ENCODE measurements at places on chromosomes 2 and 18.

GRCh38 chr2:49210191-49210590 is 55.9 kb upstream of the FSHR start:
- DNase-seq, result no peak

GRCh38 chr2:16049406-16049805 is 109.1 kb downstream of the MYCN start:
- no peak for DNase-seq

DNA sequence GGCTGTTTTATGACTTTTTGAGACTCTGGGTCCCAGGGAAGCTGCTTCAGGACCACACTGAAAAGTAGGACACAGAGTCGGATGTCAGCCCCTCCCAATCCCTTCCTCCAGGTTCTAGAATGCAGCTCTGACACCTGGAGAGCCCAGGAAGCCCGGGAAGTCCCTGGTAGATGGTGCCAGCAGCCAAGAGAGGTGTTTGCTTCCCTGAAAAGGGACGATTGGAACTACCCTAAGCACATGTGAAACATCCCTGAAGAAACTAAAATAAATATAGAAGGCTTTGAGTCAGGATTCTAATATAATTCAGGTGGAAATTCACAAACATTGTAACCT is 163.2 kb upstream of the CYRIA start:
- no peak for DNase-seq

- DNase-seq, result no peak
Observed at GRCh38 chr18:77520767-77521166, 271.1 kb downstream of the GALR1 start.

DNA sequence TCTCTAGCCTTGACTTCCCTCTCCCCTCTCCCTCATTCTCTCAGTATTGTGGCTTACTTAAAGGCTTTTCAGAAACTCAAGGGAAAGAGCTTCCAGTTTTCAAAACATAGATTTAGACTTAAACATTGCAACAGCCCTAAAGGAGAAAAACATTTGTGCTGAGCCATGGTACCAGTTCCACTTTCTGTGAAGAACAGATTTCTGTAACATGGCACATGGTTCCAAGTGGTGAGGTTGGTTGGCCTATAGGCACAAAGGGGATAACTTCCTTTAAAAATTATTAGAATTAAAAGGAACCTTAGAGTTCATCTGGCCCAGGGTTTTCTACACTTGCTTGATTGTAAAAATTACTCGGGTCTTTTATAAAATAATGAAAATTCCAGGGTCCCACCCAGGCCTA is 138.6 kb upstream of the CDCA7 start:
- no peak for DNase-seq
